ENCODE measurements at places on chromosomes 13 and 19.

DNA sequence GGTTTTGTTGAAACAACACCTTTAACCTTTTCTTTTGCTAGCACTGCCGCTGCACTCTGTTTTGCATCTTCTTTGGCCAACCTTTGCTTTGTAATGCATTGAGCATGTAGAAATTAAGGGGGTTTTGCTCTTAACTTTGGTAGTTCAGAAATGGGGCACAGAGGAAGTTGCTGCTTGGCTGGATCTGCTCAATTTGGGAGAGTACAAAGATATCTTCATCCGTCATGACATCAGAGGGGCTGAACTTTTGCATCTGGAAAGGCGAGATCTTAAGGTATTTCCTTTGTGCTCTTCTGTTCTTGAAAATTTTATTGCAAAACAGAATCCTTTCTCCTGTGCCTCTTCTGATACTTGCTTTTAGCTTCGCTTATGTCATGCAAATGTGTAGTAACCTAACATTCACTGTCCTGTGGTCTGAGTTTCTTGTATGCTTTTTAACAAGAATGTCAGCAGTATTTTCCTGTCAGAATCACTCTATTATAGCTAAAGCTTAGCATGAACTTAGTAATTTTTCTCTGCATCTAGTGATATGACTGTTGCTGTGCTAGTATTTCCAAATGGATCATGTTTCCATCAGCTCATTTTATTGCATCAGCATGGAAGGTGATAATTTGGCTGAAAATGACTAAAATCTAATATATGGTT, 50.7 kb upstream of the AKAP11 start:
- DNase-seq = no peak

GRCh38 chr13:44879452-44880058, 109.7 kb downstream of the NUFIP1 start:
- peak; percentile 72 for DNase-seq

DNA sequence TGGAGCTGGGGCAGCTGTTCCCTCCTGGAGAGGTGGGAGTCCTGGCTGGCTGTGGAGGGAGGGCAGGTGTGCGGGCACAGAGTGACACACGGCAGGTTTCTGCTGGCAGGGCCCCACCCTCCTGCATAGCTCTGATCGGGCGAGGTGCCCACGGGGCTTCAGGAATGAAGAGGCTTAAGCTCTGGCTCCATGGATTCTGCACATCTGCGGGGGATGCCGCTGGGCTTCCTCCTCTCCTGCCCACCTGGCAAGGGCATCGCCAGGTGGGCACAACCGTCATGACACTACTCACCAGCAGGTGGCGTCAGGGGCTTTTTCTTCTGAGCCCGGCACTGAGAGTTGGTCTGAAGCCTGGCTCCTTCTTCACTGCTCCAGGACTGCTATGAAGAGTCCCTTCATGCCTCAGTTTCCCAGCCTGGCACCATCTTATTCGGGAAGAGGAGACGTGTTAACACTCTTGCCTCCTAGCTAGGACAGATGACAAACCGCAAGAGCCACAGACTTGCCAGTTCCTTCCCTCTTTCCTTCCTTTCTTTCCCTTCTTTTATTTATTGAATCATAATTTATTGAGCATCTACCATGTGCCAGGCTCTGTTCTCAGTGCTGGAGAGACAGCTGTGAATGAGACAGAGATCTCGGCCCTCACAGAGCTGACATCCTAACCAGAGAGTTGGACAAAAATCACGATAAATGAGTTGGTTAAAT, 15.2 kb upstream of the PAK4 start:
- peak; percentile 39 for DNase-seq

- DNase-seq = no peak
Measured at GRCh38 chr13:99553033-99553432, 51.8 kb downstream of the TM9SF2 start.

- no peak for DNase-seq
Measured at GRCh38 chr13:47813718-47814117, 187.4 kb downstream of the SUCLA2 start.

- no peak for DNase-seq
Measured at GRCh38 chr19:7915250-7916102, 846 bp downstream of the TGFBR3L start.
